Esophagus muscularis mucosa (tissue), 4 donors: ENCODE measurements at places on chromosomes 4 and X. TPM values are rescaled to one million over a fixed set of nuclear protein-coding genes. Genes with fewer than 3 reads are reported as not detected.

TREX2 gene
- total RNA-seq: 0.78 TPM

GRCh38 chr4:137572647-137573046, 40.4 kb upstream of the PCDH18 start:
- H3K4me1 ChIP-seq: no peaks in the 10 kb centered on the region
- H3K36me3 ChIP-seq: no peaks in the 10 kb centered on the region
- no peak overlapping the region for H3K4me3 ChIP-seq

DNA sequence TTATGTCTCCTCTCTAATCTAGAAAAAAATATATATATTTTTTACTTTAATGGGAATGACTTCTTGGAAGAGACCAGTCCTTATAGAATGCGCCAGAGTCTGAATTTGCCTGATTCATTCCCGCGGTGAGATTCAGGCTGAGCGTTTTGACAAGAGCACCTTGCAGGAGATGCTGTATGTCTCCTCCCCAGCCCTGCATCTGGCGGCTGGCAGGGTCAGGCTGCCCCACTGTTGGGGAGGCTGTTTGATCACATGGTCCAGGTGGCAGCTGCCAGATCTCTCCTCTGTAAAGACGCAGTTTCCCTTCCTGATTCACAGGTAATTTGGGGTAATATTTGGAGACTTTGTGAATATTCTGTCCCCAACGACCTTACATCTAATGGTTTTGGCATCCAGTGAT, 9.7 kb downstream of the PDZD4 start:
- no peak for DNase-seq
- no peaks in the 10 kb centered on the region for H3K36me3 ChIP-seq
- H3K4me3 ChIP-seq: no peak overlapping the region
- no peak overlapping the region for H3K27ac ChIP-seq
- H3K27me3 ChIP-seq: no peaks in the 10 kb centered on the region

- H3K27ac ChIP-seq: no peak overlapping the region
- DNase-seq: no peak
- H3K36me3 ChIP-seq: no peaks in the 10 kb centered on the region
- no peak overlapping the region for H3K4me3 ChIP-seq
Measured at GRCh38 chr4:83112678-83113428, 1.7 kb downstream of the PLAC8 start.
